ENCODE measurements at places on chromosomes 11 and 22.

- DNase-seq = no peak
Observed at GRCh38 chr11:108817976-108818375, 153.1 kb downstream of the DDX10 start.

DNA sequence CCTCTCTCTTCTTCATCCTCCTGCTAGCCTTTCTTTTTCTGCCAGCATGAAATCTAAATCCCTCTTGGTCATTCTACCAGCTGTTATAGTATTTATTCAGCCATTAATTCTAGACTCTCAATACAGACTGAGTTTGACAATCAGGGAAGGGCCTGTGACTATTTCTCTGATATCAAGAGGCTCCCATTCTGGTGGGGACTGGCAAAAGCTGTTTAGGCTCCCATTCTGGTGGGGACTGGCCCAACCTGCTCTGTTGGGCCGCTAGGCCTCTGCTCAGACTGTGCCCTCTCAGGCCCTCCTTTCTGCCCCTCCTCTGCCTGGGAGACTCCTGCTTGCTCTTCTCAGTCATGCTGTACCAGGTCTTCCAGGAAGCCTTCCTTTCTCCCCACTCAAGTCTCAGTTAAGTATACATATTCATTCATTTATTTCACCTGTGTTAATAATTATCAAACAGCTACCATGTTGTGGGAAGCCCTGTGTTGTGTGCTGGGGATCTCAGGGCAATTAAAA lies 323.7 kb upstream of the NARS2 start:
- DNase-seq = no peak

- no peak for DNase-seq
Observed at GRCh38 chr22:35601743-35602615, 15.2 kb downstream of the MB start.

DNA sequence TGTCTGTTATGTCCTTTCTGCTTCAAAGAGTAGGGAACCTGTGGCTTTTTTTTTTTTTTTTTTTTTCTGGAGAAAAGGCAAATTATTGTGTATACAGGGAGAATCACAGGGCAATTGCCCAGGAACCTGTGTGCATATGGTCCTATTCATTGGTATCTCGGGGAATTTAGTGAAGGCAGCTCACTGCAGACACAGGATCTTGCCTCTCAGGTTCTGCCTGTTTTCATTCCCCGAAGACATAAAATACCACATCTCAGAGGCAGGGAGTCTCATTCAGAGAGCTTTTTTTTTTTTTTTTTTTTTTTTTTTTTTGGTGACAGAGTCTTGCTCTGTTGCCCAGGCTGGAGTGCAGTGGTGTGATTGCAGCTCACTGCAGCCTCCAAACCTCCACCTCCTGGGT lies 88.3 kb downstream of the OSBP2 start:
- DNase-seq = no peak

DNA sequence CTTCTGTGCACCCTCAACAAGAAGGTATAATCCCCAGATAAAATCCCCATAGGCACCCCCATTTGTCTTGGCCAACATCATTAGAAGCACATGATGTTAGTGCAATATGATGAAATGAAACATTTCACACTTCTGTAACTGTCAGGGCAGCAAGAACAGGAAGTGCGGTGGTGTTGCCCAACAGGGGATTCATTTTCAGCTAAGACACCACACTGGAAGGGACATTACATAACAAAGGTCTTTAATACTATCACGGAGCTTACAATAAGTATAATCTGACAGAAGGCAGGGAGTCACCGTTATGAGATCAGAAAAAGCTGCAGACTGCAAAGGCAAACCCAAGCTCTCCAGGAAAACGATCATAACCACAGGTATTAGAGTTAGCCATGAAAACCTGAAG lies 2.0 kb downstream of the OR52W1 start:
- DNase-seq = no peak

GRCh38 chr11:9070749-9071491 lies 20.5 kb downstream of the SCUBE2 start:
- DNase-seq = no peak

GRCh38 chr11:117869604-117870003 lies 6.9 kb downstream of the FXYD6 start:
- DNase-seq = no peak

DNA sequence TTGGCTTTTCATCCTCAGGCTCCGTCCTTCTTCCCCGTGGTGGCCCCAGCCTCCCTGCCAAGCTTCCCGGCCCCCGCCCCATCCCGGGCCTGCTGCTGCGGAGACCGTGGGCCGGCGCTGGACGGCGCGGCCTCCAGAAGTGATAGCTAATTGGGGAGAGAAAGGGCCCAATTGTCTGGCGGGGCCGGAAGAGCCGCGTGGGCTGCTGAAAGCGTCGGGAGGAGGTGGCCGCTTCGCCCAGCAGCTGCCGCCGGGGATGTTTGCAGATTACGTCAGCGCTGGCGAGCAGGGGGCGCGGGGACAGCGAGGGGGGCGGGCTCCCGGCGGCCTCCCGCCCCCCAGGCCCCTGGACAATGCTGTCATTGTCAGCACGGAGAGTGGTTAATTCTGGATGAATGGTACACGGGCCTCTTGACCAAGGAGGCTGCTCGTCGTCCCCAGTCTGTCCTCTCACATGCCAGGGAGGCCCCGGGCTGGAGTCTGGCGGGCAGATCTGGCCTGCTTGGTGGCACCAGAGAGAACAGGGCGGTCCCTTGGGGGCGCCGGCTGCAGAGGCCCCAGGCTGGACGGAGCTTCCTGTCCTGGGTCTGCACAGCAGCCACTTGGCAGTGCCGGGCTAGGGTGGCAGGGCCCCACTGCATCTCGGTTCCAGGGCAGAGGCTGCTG lies 1.6 kb downstream of the SMIM38 start:
- DNase-seq = no peak

- DNase-seq = no peak
Observed at GRCh38 chr22:27809226-27809603, 7.7 kb upstream of the MN1 start.
